ENCODE measurements at places on chromosomes 7 and 10. TPM values are rescaled to one million over a fixed set of nuclear protein-coding genes. Genes with fewer than 3 reads are reported as not detected.

CFAP43 gene
- 5.0 TPM for polyA plus RNA-seq

PARG gene
- polyA plus RNA-seq = 33.1 TPM

OR9A2 gene
- not detected for polyA plus RNA-seq

LRRN3 gene
- 138 TPM for polyA plus RNA-seq

SPDYE2 gene
- not detected for polyA plus RNA-seq

CLRN3 gene
- polyA plus RNA-seq = not detected

BICC1 gene
- 7.6 TPM for polyA plus RNA-seq

NKX1-2 gene
- polyA plus RNA-seq = 0.16 TPM

PLXDC2 gene
- polyA plus RNA-seq = 3.4 TPM

WNT16 gene
- not detected for polyA plus RNA-seq

HTR5A gene
- polyA plus RNA-seq = 0.14 TPM

MRLN gene
- polyA plus RNA-seq = not detected

STEAP1 gene
- not detected for polyA plus RNA-seq

CLIP2 gene
- 25.7 TPM for polyA plus RNA-seq

TMEM178B gene
- 40.7 TPM for polyA plus RNA-seq

DGKI gene
- 15.7 TPM for polyA plus RNA-seq

DBNL gene
- 124 TPM for polyA plus RNA-seq

MYH16 gene
- not detected for polyA plus RNA-seq

TSPAN33 gene
- polyA plus RNA-seq = 2.5 TPM

NPC1L1 gene
- polyA plus RNA-seq = 0.20 TPM

SLC26A5 gene
- polyA plus RNA-seq = not detected

FEZF1 gene
- polyA plus RNA-seq = 1.1 TPM

AOC1 gene
- polyA plus RNA-seq = not detected

UCMA gene
- polyA plus RNA-seq = not detected

SUN3 gene
- not detected for polyA plus RNA-seq

NPFFR1 gene
- polyA plus RNA-seq = not detected

ODAD2 gene
- polyA plus RNA-seq = not detected

ITGB1 gene
- 59.2 TPM for polyA plus RNA-seq

ACSM6 gene
- polyA plus RNA-seq = not detected

COL28A1 gene
- 1.4 TPM for polyA plus RNA-seq

CCNY gene
- polyA plus RNA-seq = 36.4 TPM

ARHGAP22 gene
- polyA plus RNA-seq = 0.15 TPM

GPR37 gene
- 1.4 TPM for polyA plus RNA-seq

Measured in neural cell (in vitro differentiated cells).